Keratinocyte (primary cell): ENCODE measurements at places on chromosomes 13 and 19.

- no peak for DNase-seq
Measured at GRCh38 chr19:34838248-34838647, 65.2 kb upstream of the ZNF599 start.

DNA sequence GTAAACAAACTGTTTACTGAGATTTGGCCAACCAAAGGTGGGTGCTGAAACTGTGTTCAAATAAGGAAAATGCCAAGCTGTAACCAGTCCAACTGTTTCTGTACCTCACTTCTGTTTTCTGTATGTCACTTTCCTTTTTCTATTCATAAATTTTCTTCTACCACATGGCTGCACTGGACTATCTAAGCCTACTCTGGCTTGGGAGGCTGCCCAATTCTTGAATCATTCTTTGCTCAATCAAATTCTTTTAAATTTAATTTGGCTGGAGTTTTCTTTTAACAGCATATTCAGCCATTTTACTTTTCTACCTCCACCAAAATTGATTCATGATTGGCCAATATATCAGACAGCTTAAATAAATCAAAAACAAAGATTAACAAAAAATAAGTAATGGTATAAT lies 1575.5 kb upstream of the SPRY2 start:
- no peak for DNase-seq

GRCh38 chr19:47510516-47511127 lies 4.2 kb downstream of the NAPA start:
- DNase-seq, result no peak

- DNase-seq, result no peak
Measured at GRCh38 chr19:46586294-46586693, 14.8 kb upstream of the CALM3 start.

- DNase-seq, result no peak
Measured at GRCh38 chr13:50928659-50929462, 19.3 kb downstream of the RNASEH2B start.

DNA sequence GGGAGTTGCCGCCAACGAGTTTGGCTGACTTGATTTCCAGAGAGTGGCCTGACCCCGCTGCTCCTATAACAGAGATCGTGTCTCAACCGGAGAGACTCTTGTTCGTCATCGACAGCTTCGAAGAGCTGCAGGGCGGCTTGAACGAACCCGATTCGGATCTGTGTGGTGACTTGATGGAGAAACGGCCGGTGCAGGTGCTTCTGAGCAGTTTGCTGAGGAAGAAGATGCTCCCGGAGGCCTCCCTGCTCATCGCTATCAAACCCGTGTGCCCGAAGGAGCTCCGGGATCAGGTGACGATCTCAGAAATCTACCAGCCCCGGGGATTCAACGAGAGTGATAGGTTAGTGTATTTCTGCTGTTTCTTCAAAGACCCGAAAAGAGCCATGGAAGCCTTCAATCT lies 21.6 kb downstream of the NLRP4 start:
- DNase-seq, result no peak

DNA sequence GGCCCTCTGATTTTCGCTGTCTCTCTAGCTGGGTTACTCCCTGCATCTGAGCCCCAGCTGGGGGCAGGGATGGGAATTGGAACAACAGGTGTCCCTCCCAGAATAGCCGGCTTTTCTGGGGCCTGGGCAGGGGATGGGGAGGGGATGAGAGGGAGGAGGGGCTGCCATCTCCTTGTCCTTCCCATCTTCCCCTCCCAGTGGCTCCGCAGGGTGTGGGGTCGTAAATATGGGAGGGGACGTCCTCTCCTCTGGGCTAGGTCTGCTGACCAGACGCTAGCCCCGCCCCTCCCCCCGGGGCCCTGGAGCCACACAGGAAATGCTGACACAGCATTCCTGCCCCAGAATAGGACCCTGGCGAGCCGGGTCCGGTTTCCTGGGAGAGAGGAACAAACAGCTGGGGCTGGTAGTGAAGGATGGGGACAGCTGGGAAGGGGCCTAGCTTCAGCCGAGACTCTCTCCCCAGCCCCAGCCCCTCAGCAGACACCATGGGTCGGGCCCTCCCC lies 1.1 kb downstream of the RYR1 start:
- DNase-seq, result no peak

GRCh38 chr13:60957816-60958215 lies 457.8 kb downstream of the PCDH20 start:
- DNase-seq, result no peak

- no peak for DNase-seq
Measured at GRCh38 chr13:50561739-50562138, 281.8 kb downstream of the DLEU7 start.

DNA sequence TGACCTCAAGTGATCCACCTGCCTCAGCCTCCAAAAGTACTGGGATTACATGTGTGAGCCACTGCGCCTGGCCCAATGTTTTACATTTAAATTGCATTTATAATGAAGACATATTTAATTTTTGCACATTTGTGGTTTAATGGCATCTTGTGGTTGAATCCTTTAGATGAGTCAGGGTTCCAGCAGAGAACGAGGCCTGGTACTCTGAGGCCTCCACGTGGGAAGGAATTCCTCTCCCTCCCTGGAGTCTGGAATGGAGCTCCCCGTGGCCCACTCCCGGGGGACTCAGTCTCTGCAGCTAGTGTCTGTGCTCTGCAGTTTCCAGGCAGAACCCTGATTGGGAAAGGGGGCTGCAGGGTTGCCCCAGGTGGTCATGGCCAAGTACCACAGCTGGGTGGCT lies 24.2 kb downstream of the ZFR2 start:
- DNase-seq, result no peak

- DNase-seq, result peak; percentile 100
Measured at GRCh38 chr19:24054044-24054935, 32.7 kb upstream of the ZNF254 start.

DNA sequence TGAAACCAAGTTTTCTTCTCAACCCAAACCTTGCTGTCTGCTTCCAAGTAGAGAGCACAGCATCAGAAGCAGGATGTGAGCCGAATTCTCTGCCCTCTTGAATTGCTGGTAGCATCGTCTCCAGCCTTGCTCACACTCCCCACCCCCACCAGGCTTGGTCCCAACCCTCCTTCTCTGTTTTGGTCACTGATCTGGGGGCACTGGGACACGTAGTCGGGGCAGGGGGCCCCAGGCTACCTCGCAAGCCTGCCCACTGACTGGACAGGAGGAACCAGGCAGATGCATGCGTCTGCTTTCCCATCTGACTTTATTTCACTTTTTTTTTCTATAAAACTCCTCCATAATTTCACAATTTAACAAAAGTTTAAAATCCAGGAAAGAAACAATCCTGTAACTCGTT lies 69.7 kb downstream of the MLLT1 start:
- DNase-seq, result no peak

- DNase-seq, result no peak
Measured at GRCh38 chr19:1768248-1768647, 14.9 kb downstream of the ONECUT3 start.

GRCh38 chr19:30606114-30607050 lies 234.2 kb downstream of the ZNF536 start:
- DNase-seq, result no peak

DNA sequence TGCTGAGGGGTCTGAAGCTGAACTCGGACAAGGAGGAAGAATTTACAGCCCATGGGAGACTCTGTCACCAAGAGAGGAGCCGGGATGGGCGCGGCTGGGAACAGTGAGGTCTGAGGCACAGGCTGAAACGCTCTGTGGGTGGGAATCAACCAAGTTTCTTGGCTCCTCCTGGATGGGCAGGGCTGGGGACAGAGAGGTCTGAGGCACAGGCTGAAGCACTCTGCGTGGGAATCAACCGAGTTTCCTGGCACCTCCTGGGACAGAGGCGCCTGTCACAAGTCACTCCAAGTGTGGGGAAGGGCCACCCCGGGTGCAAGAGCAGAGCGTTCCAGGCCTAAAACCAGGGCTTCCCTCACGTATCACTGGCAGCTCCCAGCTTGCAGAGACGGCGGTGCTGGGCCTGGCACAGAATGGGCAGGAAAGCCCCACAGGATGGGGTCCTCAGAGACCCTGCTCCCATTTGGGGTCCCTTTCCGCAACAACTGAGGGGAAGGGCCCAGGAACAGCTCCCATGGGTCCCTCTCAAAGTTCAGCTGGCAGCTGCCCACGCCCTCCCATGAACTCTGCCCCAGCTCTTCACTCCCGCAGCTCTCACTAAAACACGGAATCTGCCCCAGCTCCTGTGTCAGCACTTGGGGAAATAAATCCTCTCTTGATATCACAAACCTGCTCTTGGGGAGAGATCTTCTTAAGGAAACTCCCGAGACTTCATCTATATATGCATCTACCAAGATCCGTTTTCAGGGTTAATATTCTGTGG lies 18.5 kb downstream of the AP3D1 start:
- no peak for DNase-seq

DNA sequence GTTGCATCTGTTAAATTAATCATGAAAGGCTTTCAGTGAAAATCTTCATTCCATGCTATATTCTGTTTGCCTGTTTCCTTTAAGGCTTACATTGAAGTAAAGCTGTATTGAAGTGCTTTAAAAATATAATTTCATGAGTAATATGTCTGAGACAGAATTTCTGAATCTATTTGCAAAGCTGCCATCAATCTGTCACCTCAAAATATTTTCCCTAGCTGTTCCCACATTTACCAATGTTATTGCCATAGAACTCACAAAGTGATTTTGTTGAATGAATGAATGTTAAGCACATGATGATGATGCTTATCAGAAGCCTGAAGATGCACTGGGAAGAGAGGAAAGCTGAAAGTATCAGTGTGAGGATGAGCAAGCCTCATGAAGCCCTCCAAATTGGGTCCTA lies 115.8 kb downstream of the NHLRC3 start:
- DNase-seq, result no peak

DNA sequence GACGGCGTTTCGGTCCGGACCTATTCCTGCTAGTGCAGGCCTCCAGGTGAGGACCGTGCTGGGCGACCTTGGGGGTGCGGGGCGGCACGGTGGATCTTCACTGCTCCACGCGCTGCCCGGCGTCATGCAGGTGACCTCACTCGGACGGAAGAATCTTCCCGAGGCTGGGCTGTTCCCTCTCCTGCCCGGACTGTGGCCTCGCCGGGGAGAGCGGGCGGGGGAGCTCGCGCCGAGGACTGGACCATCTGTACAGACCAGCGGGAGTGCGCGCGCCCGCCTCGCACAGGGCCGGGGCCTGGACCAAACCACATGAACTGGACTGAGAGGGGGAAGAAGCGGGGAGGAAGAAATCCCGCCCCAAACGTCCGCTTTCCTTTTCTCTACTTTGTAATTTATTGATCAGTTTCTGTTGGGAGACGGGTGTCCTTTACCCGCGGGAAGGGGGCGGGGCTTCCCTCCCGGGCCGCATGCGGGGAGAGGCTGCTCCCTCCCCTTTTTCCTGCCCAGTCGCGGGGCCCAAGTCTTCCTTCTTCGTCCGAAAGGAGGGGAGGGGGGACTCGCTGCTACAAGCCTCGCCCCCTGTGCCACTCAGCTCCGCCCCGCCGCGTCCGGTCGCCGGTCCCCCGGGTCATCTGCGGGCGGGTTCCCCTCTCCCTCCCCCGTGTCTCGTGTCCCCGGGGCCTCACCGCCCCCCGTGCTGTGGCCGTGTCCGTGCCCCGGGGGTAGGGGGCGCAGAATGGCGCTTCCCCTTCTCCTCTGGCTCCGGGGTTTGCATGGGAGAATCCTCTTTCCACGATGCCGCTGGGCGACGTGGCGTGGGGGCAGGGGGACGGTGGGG lies 4.9 kb downstream of the HRC start:
- DNase-seq, result no peak

GRCh38 chr13:30116379-30116778 lies 191.0 kb downstream of the KATNAL1 start:
- no peak for DNase-seq

GRCh38 chr13:57063007-57063406 lies 77.7 kb upstream of the PRR20A start:
- DNase-seq, result no peak

- no peak for DNase-seq
Measured at GRCh38 chr13:80900561-80900960, 559.6 kb upstream of the SPRY2 start.

DNA sequence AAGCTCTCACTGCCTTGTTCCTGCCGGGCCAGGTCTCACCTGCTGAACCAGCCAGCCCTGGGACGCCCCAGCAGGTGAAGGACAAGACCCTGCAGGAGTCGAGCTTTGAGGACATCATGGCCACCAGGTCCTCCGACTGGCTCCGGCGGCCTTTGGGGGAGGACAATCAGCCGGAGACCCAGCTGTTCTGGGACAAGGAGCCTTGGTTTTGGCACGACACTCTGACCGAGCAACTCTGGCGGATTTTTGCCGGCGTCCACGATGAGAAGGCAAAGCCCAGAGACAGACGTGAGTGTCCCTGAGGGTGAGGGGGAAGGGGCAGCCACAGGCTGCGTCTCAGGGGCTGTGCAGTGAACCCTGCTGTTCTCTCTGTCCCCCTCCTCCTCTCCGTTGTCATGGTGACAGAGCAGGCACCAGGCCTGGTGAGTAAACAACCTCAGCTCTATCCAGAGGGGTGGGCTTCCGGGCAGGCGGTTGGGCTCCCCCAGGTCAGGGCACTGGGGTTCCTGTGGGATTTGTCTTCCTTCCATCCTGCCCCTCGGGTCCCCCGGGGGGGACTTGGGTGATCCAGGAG lies 9.7 kb downstream of the TLE6 start:
- no peak for DNase-seq

DNA sequence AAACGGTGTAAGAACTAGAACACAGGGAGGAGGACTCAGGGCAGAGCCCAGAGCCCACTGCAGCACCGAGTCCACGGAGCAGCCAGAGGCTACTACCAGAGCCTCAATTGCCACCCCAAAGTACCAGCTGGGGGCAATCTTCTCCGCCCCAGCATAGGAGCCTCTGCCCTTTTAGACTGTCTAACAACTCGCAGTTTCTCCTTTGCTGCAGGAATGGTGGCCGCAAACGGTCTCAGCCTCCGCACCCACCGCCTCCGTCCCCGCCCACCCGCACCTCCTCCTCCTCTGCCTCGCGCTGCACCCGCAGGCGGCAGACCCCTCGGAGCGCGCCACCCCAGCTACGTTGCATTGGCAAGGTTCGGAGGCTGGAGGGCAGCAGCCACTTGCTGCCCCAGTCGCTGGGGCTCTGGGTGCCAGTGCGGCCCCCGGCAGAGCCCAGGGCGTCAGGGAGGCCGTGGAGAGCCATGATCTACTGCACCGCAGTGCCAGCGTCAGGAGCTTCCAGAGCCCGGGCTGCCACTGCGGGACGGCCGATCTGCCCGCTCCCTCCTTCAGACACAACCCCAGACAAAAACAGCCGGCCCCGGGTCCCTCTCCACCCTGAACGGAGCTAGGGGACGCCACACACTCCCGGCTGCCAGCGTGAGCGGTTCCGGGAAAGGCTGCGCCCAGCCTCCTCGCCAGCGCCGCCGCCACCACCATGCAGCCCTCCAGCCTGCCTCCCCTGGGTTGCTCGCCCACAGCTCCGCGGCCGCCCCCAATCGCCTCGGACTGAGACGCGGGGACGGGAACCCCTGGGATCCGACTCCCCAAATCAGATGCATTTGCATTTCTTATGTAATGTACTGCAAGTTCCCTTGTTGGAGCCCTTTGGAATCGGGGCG lies 1.8 kb downstream of the FGF14 start:
- no peak for DNase-seq

DNA sequence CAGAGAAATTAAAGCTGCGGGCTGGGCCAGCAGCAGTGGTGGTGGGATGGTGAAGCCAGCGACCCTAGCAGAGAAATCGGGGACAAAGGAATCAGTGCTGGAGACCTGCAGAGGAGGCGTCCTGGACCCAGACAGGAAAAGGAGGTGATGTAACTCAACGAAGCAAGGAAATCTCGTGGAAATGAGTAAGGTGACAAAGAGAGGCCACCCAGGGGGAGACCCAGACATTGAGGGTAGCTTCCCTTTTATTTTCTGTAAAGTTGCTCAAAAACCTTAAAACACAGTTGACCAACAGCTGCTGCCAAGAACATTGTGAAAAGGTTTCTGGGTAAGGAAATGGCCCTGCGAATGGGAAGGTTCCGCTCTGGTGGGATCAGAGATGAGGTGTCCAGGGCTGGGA lies 13.3 kb upstream of the RETN start:
- DNase-seq, result no peak

- no peak for DNase-seq
Measured at GRCh38 chr19:13652810-13653590, 111.3 kb upstream of the MRI1 start.
